Naive thymus-derived CD8-positive, alpha-beta T cell (primary cell): ENCODE measurements at places on chromosomes 3 and 15.

DNA sequence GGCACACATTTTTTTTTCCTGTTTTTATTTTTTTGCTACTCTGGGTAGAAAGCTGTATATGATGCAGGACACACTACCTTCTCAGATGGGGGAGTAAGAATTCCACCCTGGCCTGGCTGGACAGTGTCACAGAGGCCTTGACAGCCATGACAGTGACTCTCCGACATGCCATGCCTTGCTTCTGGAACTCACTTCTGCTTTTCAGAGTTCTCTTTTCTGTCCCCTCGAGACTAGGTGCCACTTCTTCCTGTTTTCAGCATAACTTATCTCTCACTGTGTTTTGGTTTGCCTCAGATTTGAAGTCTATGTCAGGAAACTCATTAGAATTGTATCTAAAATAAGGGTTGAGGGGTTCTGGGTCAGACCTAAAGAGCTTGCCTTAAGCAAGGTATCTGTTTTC lies 69.1 kb upstream of the SEC13 start:
- no peak for DNase-seq

DNA sequence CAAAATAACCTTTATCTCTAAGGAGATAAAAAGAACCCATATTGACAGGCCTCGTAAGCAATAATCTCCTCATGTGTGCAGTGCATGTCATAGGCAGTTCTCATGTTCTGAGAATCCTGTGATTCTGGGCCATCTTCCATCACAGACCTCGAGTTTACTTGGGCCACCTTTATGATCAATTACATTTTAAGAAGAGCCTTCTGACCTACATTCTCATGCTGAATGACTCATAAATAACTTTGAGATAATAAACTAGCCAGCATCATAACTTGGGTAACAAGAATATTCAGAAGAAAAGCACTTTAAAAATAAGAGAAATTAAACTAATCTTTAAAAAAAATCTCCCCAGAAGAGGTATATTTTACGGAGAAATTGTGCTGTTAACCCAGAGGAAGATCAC lies 310.7 kb upstream of the ZNF717 start:
- no peak for DNase-seq

- DNase-seq = no peak
Observed at GRCh38 chr3:20527368-20527767, 341.4 kb upstream of the SGO1 start.

GRCh38 chr3:180116203-180116602 lies 79.5 kb upstream of the PEX5L start:
- no peak for DNase-seq

GRCh38 chr3:183966361-183966791 lies 51.3 kb downstream of the ABCC5 start:
- no peak for DNase-seq

DNA sequence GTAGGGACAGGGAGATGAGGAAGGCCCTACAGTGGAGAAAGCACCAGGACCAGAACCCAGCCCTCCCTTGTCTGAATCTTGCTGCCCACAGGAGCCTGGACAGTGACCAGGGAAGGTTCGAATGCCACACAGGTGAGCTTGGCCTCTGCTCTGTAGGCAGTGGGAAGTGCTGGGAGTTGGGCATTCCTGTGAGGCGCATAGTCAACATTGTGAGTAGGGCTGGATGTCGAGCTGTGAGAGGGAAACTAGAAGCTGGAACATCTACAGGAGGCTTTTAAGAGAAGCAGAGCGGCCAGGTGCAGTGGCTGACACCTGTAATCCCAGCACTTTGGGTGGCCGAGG lies 20.3 kb upstream of the ALAS1 start:
- no peak for DNase-seq

DNA sequence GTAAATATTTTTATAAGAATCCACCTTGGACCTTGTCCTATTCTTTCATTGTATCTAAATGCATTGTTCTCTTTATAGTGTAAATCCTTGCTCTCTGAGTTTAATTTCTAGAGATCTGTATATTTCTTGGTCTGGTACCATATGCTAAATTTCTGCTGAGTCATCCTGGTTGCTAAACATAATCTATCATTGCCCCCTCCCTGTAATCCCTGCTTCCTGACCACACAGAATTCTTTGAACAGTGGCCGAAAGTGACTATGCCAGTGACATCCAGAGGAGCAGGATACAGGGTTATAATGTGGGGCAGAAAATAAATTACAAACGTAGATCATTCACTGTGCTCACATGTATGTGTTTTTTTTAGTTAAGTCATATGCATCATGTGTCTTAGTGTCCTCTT lies 143.1 kb downstream of the DIPK2A start:
- DNase-seq = no peak

DNA sequence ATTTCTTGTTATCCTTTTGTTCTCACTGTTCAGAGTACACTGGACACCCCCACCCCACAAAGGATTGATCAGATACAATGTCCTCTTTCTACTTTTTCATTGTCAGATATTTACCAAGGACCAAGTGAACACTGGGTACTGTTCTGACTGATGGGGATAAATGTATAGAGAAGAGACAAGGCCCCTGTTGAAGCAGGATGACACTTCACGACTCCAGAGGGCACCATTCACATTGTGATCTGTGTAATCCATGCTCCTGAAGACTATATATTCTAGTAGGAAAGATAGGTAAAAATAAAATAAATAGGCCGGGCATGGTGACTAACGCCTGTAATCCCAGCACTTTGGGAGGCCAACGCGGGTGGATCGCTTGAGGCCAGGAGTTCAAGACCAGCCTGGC lies 7.2 kb upstream of the CRYGS start:
- no peak for DNase-seq

- no peak for DNase-seq
Observed at GRCh38 chr3:161093895-161094294, 11.3 kb downstream of the B3GALNT1 start.

DNA sequence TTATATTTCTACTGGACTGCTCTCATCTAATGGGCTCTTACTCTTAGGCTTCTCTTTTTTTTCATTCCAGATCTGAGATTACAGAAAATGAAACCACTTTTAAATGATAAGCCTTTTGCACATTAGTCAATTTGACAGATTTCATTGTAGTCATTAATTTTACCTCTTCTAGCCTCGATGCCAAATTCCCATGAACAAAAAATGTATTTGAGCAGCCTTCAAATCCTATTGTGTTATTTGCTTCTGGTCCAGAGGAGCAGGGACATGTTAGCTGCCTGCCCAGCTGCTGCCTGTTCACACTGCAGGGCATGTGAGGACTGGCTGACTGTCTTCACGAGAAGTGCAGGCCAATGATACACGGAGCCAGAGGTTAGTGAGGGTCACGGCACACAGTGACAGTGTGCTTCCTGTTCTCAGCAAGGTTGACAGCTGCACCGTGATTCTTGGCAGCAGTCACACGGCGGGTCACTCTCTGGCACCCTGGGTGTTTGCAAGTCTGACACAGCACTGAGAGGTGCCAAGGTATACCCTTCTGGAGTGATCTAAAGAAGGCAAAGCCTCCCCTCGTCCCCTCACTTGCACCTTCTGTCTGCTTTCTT lies 40.8 kb downstream of the KAT2B start:
- DNase-seq = no peak

DNA sequence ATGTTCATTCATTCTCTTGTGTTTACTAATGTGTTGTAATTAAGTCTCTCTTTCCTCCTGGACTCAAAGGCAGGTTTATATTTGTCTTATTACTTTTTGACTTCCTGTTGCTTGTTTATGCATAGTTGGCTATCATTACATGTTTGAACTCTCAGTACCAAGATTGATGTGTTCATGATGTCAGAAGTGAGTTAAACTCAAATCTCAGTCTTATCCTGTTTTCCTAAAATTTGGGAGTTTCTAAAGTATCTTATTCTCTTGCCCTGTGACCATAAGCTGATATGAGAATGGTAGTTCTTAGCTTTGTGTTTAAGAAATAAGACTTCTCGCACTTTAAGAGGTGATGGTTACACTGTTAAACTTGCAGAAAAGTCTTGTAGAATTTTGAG lies 5.2 kb downstream of the GLCE start:
- DNase-seq = no peak
